Stimulated activated CD4-positive, alpha-beta T cell treated with anti-CD3 and anti-CD28 coated beads, TNF-alpha, amount 100 ng/mL, for 1 hour (primary cell): ENCODE measurements at places on chromosomes 16 and 17.

DNA sequence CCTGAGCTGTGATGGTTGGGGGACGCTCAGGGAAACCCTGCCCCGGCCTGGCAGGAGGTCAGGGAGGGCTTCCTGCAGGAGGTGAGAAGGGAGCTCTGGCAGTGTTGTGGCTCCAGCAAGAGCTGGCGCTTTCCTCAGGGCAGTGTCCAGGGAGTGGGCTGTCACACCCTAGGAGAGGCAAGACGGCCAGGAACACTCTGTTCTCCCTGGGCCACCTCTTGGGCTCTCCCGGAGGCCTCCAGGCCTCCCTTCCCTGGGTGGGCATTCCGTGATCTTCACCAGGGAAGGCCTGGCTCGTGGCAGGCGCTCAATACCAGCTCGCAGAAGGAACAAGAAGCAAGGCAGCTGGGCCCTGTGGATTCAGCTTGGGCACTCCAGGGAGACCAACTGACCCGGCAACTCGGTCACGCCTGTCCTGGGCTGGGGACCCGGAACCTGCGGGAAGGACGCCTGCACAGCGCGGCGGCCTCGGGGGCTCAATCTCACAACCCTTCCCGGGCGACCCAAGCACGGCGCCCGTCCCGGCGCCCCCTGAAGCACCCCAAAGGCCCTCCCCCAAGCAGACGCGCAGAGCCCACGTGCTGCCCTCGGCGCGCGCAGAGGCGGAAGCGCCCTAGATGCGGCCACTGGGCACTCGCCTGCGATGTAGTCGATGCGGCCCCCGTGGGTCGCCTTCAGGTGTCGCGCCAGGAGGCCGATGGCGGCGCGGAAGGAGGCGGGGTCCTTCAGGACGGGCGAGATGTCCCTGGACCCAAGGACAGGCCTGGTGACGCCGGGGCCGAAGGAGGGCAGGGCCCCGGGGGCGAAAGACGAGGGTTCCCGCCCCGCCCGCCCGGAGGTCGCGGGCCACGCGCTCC is 588 bp downstream of the APRT start:
- no peak for DNase-seq

DNA sequence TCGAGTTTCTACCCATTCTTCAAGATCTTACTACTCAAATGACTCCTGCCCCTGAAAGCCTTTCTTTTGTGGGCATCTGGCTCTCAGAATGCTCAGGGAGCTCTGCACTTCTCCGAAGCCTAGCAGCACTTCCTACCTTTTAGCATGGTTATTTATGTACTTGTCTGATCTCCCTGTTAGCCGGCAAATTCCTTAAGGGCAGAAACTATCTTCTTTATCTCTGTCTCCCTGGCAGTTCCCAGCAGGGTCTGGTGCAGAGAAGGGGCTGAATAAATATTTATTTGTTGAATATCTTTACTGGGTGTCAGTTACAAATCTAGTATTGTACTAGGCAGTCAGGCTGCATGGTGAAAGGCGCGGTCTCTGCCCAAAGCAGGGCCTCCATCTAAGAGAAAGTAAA is 30.7 kb downstream of the TMEM132E start:
- DNase-seq = no peak

DNA sequence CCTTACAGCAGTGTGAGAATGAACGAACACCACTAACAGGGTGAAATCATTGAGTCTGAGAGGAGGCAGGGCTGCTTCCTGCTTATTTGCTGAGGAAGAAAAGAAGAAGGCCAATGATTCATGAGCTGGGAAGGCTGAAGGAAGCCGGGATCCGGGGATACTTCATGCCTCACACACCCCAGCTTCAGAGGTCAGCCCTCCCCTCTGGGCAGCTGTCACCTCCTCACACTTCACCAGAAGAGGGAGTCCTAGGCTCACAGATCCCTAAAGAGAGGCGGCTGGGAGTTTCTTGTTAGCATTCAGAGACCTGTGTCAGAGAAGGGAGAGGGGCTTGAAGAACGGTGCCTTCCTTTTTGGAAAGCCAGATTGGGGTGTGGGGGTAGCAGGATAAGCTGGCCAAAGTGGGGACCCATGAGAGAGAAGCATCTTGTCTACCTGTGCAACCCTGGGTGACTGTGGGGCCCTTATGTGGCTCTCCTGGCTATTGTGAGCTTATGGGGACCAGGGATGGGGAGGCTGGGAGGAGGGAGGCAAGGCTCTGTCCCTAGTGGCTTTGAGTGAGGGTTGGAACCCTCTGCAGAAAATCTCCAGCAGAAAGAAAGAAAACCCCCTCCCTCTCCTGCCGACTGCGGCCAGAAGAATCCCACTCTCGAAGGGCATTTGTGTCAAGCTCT is 94.6 kb downstream of the RGS9 start:
- no peak for DNase-seq

DNA sequence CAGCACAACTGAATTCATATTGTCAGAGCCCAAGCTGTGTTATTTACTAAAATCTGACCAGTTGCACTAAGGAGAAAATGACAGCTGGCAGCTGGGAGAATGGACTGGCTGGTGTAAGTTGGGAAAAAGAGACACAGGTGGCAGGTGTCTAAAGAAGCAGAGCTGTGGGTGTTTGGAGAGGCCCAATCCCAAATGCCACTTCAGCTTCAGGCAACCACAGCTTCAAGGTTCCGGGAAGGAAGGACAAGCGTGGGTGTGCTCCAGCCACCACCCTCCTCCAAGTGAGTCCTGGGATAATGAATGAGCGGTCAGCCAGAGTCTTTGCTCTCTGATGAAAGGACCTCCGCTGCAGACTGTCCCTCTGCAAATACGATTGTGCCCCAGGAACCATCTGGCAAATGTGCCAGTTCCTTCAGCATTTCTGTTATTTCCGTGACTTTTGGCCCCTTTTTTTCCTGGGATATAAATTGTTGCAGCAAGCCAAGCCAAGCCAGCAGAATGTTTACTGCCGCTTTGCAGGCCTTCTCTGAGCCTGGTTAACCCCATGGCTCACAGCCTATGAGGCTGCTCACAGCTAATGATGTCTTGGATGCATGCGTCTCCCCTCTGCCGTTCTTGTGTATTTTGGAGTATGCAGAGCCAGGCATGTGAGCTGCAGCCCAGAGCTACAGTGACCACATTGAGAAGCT is 9.5 kb upstream of the RHBDL3 start:
- DNase-seq = no peak

DNA sequence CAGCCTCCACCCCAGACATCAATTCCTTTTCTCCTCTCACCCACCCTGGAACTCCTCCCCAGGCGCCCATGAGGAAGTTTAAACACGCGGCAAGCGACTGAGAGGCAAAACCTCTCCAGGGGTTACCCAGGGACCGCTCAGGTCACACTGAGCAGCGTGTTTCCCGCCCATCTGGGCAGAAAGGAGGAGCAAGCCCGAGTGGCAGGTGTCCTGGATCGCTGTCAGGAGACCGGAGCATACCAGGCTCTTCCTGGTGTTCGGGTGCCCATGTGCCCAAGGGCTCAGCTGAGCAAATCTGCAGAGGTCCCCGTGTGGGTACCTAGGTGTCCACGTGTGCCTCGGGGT is 491 bp downstream of the SLC25A19 start:
- DNase-seq = no peak

GRCh38 chr16:62041401-62041800 is 5.2 kb upstream of the CDH8 start:
- DNase-seq = no peak

DNA sequence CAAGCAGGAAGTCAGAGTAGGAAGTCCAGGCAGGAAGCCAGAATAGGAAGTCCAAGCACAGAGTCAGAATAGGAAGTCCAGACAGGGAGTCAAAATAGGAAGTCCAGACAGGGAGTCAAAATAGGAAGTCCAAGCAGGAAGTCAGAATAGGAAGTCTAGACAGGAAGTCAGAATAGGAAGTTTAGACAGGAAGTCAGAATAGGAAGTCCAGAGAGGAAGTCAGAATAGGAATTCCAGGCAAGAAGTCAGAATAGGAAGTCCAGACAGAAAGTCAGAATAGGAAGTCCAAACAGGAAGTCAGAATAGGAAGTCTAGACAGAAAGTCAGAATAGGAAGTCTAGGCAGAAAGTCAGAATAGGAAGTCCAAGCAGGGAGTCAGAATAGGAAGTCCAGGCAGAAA is 105.3 kb upstream of the C16orf82 start:
- no peak for DNase-seq

- DNase-seq = no peak
These were observed 23.3 kb upstream of the CCR7 start for GRCh38 chr17:40588552-40588951.

DNA sequence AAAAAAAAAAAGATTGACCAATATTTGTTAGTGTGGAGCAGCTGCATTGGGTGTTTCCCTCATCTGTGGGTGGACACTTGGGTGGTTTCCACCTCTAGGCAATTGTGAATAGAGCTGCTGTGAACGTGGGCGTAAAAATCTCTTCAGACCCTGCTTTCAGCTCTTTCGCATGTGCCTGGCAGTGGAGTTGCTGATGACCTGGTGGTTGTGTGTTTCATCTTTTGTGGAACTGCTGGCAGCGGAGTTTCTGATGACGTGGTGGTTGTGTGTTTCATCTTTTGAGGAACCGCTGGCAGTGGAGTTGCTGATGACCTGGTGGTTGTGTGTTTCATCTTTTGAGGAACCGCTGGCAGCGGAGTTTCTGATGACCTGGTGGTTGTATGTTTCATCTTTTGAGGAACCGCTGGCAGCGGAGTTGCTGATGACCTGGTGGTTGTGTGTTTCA is 21.4 kb downstream of the ZC3H18 start:
- no peak for DNase-seq

DNA sequence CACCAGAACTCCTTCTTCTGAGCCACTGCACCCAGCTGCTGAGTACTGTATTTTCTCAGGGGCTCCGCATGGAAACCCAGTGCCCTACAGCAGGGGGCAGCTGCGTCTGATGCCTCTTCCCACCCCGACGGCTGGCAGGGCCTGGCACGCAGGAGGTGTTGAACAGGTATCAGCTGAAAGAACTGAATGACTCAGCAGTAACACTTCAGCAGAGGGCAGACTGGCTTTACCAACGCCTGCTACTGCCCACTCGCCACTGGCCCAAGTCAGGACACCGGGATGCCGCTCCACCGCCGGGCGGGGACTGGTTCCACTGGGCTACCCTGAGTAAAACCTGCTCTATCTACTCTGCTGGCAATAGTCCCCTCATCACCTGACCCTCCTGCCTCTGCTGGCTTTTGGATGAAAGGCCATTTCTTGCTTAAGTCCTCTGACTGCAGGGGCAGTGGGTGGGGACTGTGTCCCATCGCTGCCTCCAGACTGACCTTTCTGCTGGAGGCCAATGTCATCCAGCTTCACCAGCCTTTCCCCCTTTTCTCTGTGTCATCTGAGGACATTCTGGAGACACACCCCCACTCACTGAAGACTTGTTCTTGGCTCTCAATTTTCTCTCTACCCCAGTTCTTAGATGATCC is 100.4 kb upstream of the FA2H start:
- DNase-seq = no peak

GRCh38 chr16:27103954-27104353 is 37.2 kb downstream of the C16orf82 start:
- no peak for DNase-seq

DNA sequence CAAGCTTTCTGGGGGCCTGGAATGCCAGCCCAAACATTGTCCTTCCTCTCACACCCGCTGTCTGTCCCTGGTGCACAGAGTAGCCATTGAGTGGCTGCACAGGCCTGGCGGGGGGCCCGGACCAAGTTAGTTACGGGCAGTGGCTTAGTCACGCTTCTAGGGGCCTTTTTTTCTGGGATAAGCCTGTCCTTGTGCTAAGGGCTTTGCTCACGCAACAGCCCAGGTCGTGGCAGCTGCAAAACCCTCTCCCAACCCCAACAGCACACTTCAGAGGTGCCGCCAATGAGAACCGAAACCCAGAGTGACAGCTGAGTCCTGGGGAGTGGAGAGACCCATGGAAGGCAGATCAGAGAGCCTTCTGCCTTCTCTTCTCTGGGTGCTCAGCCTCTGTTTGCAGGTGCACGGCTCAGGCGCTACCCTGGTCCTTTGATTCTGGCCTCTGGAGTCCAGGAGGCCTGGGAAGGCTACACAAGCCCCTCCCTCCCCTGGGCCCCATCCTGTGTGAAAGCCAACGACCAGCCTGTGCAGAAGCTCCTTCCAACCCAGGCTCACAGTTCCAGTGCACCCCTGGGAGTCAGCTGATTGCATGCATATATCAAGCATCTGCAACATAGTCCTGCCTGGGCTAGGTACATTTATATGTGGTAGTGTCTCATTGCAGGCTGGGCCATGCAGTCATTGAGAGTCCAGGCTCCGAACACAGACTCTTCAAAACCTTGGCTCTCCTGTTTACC is 9.1 kb downstream of the WSCD1 start:
- DNase-seq = no peak
